ENCODE measurements at places on chromosomes 11 and 22.

DNA sequence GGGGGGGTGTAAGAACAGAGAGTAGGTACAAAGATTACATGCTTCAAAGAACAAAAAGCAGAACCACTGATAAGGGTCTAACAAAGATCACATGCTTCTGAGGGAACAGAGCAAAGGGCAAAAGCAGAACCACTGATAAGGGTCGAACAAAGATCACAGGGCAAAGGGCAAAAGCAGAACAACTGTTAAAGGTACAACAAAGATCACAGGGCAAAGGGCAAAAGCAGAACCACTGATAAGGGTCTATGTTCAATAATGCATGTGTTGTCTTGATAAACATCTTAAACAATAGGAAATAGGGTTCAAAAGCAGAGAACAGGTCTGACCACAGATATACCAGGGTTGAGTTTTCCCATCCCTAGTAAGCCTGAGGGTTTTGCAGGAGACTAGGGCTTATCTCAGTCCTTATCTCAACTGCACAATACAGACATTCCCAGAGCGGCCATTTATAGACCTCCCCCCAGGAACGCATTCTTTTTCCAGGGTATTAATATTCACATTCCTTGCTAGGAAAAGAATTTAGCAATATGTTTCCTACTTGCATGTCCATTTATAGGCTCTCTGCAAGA lies 81.9 kb upstream of the PGR start:
- no peak for DNase-seq

GRCh38 chr11:116602637-116602942 lies 170.2 kb downstream of the BUD13 start:
- no peak for DNase-seq

- peak; percentile 82 for DNase-seq
Measured at GRCh38 chr22:29394931-29395581, 6.7 kb upstream of the AP1B1 start.

GRCh38 chr22:33921525-33922348 lies 1.5 kb upstream of the LARGE1 start:
- peak; percentile 11 for DNase-seq

DNA sequence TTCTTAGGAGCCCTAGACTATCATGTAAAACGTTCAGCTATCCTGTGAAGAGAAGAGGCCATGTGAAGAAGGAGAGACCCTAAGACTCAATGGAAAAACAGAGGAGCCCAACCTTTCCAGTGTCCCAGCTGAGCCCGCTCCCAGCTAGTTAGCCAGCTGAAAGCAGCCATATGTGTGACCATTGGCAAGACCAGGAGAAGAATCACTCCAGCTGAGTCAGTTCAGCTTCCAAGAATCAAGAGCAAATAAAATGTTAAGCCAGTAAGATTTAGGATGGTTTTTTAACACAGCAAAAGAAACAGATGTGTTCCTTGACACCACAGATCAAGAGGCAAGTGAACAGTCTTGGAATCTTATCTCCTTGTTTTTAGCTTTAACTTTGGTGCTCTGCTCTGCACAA lies 108.0 kb downstream of the CCDC81 start:
- DNase-seq = no peak

DNA sequence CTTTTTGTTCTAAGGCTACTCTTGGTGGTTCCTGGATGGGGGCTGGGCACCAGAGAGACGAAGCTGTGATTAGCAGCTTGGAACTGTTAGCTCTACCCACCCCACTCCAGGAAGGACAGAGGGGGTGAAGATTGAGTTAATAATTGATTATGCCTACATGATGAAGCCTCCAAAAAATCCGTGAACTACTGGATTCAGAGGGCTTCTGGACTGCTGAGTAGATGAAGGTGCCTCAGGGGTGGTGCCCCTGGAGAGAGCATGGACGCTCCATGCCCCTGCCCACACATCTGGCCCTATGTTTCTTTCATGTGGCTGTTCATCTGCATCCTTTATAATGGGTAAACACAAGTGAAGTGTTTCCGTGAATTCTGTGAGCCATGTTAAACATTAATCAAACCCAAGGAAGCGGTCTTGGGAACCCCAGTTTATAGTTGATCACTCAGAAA lies 47.3 kb upstream of the CYP2D6 start:
- no peak for DNase-seq

Data from suppressor macrophage treated with lipopolysaccharide for 4 hours (primary cell).